Panc1 (cell line): ENCODE measurements at places on chromosomes 16 and 17. TPM values are rescaled to one million over a fixed set of nuclear protein-coding genes. Genes with fewer than 3 reads are reported as not detected.
A peak's percentile ranks its signal among the peaks of the same experiment; 100 is the strongest.

Gene CCDC78
- total RNA-seq, result 18.2 TPM

- DNase-seq, result no peak
- no peak overlapping the region for H3K4me3 ChIP-seq
- H3K27me3 ChIP-seq, result no peaks in the 10 kb centered on the region
- H3K36me3 ChIP-seq, result peaks cover 3% of the 10 kb centered on the region; the same call in 1 of the 2 replicates
- no peak overlapping the region for H3K27ac ChIP-seq
- no peaks in the 10 kb centered on the region for H3K4me1 ChIP-seq
These were observed 42.1 kb downstream of the USP31 start for GRCh38 chr16:23107117-23107516.

DNA sequence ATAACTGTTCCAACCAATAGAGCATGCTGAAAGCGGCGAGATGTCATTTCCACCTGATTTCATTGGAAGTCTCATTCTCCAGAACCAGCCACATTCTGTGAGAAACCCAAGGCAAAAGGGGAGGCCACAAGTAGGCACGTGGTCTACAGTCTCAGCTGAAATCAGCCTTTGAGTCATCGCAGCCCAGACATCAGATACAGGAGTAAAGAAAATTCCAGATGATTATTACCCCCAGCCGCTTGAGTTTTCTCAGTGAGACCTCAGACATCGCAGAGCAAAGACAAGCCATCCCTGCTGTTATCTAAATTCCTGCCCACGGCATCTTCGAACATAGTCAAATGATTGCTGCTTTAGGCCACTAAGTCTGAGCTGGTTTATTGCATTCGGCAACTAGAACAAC is 23.1 kb downstream of the STAT3 start:
- no peaks in the 10 kb centered on the region for H3K27me3 ChIP-seq
- no peaks in the 10 kb centered on the region for H3K36me3 ChIP-seq
- H3K4me3 ChIP-seq, result no peak overlapping the region
- H3K27ac ChIP-seq, result peak overlapping the region; percentile 13; the same call in 1 of the 2 replicates
- H3K4me1 ChIP-seq, result peaks cover 55% of the 10 kb centered on the region
- no peak for DNase-seq

GRCh38 chr17:65856865-65857264 is 295.4 kb upstream of the AXIN2 start:
- H3K27ac ChIP-seq, result no peak overlapping the region
- no peaks in the 10 kb centered on the region for H3K4me1 ChIP-seq
- H3K4me3 ChIP-seq, result no peak overlapping the region
- no peaks in the 10 kb centered on the region for H3K36me3 ChIP-seq
- no peaks in the 10 kb centered on the region for H3K27me3 ChIP-seq
- DNase-seq, result no peak

GRCh38 chr16:81567987-81568748 is 123.6 kb downstream of the CMIP start:
- H3K27ac ChIP-seq, result peak overlapping the region; percentile 86
- no peaks in the 10 kb centered on the region for H3K27me3 ChIP-seq
- no peak overlapping the region for H3K4me3 ChIP-seq

Gene CLEC10A
- not detected for total RNA-seq

DNA sequence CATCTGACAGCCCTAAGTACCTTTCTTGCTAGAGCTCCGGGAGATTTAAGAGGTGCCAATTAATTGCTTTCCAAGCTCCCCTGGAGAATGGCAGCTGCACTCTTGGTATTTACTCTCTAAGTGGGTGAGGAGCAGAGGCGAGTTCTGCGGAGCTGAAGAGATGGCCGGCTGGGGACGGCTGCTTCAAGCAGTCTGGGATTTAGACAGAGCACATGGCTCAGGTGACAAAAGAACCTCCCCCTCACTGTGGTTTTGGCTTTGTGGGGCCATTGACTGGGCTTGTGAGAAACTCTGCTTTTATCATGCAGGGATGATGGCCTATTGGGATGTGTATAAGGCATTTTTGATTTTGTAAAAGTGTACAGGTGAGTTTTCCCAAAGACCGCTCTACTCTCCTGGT is 239.3 kb upstream of the EEF2KMT start:
- no peak for DNase-seq
- H3K36me3 ChIP-seq, result no peaks in the 10 kb centered on the region
- no peaks in the 10 kb centered on the region for H3K4me1 ChIP-seq
- no peak overlapping the region for H3K4me3 ChIP-seq

GRCh38 chr17:16353317-16354174 is at the start of gene CENPV:
CENPV (minus strand) TSS chr17:16353469; CDS start chr17:16353436, 33 bp downstream.
- H3K4me1 ChIP-seq, result peaks cover 6% of the 10 kb centered on the region; the same call in 1 of the 2 replicates
- H3K4me3 ChIP-seq, result peak within 1 kb of the TSS; percentile 77
- H3K27me3 ChIP-seq, result no peaks in the 10 kb centered on the region

- no peak overlapping the region for H3K4me3 ChIP-seq
- no peaks in the 10 kb centered on the region for H3K27me3 ChIP-seq
- no peaks in the 10 kb centered on the region for H3K4me1 ChIP-seq
- no peaks in the 10 kb centered on the region for H3K36me3 ChIP-seq
- no peak for DNase-seq
These were observed 420.4 kb downstream of the WWOX start for GRCh38 chr16:78519896-78520295.

Gene DUSP14
- 23.1 TPM for total RNA-seq

Gene KCNAB3
- 3.5 TPM for total RNA-seq

GRCh38 chr16:66534376-66534799 is 15.5 kb downstream of the TK2 start:
- DNase-seq, result no peak
- H3K4me3 ChIP-seq, result no peak overlapping the region
- no peak overlapping the region for H3K27ac ChIP-seq
- H3K36me3 ChIP-seq, result no peaks in the 10 kb centered on the region
- H3K4me1 ChIP-seq, result no peaks in the 10 kb centered on the region

GRCh38 chr16:47284999-47285398 is 141.3 kb upstream of the NETO2 start:
- DNase-seq, result no peak
- no peaks in the 10 kb centered on the region for H3K36me3 ChIP-seq
- no peak overlapping the region for H3K27ac ChIP-seq
- no peaks in the 10 kb centered on the region for H3K4me1 ChIP-seq

GRCh38 chr17:82502207-82502606 is 17.3 kb upstream of the FOXK2 start:
- no peaks in the 10 kb centered on the region for H3K36me3 ChIP-seq
- H3K27ac ChIP-seq, result no peak overlapping the region
- no peak overlapping the region for H3K4me3 ChIP-seq
- DNase-seq, result no peak
- peaks cover 3% of the 10 kb centered on the region; the same call in 1 of the 2 replicates for H3K4me1 ChIP-seq

Gene SOX9
- total RNA-seq, result 79.5 TPM

Gene PRR11
- total RNA-seq, result 39.8 TPM

- H3K27ac ChIP-seq, result no peak overlapping the region
- no peak for DNase-seq
- no peaks in the 10 kb centered on the region for H3K4me1 ChIP-seq
These were observed 25.2 kb downstream of the C16orf78 start for GRCh38 chr16:49398761-49399160.

Gene TPSD1
- 0.26 TPM for total RNA-seq

DNA sequence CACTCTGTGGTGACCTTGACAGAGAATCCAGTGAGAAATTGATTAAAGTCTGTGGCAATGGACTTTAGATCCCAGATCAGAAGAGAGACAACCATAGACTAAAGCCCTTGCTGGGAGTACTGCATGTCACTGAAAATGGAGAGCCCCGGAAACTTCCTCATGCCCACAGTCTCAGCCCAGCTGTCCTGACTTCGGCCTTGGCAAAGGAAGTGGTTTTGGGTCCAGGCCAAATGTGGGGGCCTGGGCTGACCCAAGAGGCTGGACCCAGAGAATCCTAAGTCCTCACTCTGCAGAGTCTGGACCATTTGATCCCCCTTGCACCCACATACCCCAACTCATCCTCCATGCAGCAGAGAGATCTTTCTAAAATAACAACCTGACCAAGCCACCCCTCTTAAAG is 4.7 kb upstream of the BEAN1 start:
- H3K4me3 ChIP-seq, result no peak overlapping the region
- H3K27ac ChIP-seq, result no peak overlapping the region
- peaks cover 4% of the 10 kb centered on the region; the same call in 1 of the 2 replicates for H3K27me3 ChIP-seq
- DNase-seq, result no peak

GRCh38 chr16:66523861-66524354 is 26.0 kb downstream of the TK2 start:
- no peak for DNase-seq
- H3K4me1 ChIP-seq, result peaks cover 9% of the 10 kb centered on the region

GRCh38 chr16:8676737-8677375 is 2.4 kb downstream of the ABAT start:
- H3K27ac ChIP-seq, result no peak overlapping the region
- DNase-seq, result no peak
- no peaks in the 10 kb centered on the region for H3K4me1 ChIP-seq

GRCh38 chr17:74639704-74640151 is 16.2 kb upstream of the CD300E start:
- no peaks in the 10 kb centered on the region for H3K36me3 ChIP-seq
- peaks cover 23% of the 10 kb centered on the region for H3K27me3 ChIP-seq
- no peaks in the 10 kb centered on the region for H3K4me1 ChIP-seq
- H3K27ac ChIP-seq, result no peak overlapping the region

Gene TMEM204
- 0.13 TPM for total RNA-seq

DNA sequence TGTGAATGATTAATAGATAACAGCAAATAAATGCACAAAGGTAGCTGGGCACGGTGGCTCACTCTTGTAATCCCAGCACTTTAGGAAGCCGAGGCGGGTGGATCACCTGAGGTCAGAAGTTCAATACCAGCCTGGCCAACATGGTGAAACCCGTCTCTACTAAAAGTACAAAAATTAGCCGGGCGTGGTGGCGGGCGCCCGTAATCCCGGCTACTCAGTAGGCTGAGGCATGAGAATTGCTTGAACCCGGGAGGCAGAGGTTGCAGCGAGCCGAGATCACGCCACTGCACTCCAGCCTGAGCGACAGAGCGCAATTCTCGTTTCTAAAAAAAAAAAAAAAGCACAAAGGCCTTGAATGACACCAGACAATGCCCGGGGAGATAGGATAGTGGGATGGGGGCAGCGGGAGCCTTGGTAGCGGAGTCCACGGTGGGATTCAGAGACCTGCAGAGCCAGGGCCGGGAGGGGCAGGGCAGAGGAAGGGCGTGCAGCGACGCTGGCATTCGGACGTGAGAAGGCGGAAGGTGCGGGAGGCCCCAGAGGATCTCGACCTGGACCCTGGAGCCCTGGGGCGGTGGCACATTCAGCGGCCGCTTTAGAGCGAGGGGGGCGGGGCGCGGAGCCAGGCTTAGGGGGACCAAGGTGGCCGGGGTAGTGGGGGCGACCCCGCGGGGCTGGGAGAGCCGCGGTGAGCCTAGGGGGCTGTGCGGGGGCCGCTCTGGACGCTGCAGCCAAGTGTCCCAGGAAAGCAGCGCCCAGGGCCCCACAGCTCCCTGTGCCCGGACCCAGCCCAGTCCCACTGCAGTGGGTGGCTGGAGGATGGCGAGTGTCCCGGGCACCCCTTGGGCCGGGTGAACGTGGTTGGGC is 999 bp upstream of the FLYWCH2 start:
- H3K27me3 ChIP-seq, result no peaks in the 10 kb centered on the region
- H3K4me3 ChIP-seq, result peak overlapping the region; percentile 76
- DNase-seq, result no peak
- peak overlapping the region; percentile 84 for H3K27ac ChIP-seq
- H3K4me1 ChIP-seq, result peaks cover 3% of the 10 kb centered on the region; the same call in 1 of the 2 replicates

- no peak for DNase-seq
- no peak overlapping the region for H3K4me3 ChIP-seq
- H3K27ac ChIP-seq, result no peak overlapping the region
- H3K4me1 ChIP-seq, result no peaks in the 10 kb centered on the region; the same call in 1 of the 2 replicates
- no peaks in the 10 kb centered on the region for H3K27me3 ChIP-seq
- H3K36me3 ChIP-seq, result no peaks in the 10 kb centered on the region
These were observed 527 bp upstream of the CHAD start for GRCh38 chr17:50469208-50469605.

- H3K4me1 ChIP-seq, result no peaks in the 10 kb centered on the region
- H3K27ac ChIP-seq, result no peak overlapping the region
- H3K36me3 ChIP-seq, result no peaks in the 10 kb centered on the region
- no peaks in the 10 kb centered on the region for H3K27me3 ChIP-seq
These were observed 120.7 kb downstream of the CCDC182 start for GRCh38 chr17:57624386-57624785.

Gene HBA1
- 4.4 TPM for total RNA-seq

DNA sequence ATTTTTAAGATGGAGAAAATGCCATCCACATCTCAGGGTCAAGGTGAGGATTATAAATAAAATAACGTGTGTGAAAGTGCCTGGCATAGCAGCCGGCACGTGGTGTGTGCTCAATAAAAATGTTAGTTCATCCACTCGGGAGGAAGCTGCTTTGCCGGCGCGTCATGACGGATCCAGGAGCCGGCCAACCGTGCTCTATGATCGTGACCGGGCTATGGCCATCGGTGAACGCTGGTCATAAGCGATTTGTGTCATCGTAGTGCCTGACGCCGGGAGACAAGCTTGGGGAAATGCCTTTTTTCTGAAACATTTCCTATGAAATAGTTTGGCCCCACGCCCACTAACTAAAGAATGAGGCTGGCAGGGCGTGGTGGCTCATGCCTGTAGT is 74.0 kb downstream of the CMC2 start:
- peak overlapping the region; percentile 38 for H3K4me3 ChIP-seq
- H3K27ac ChIP-seq, result peak overlapping the region; percentile 29; the same call in 1 of the 2 replicates
- no peaks in the 10 kb centered on the region; the same call in 1 of the 2 replicates for H3K36me3 ChIP-seq
- no peak for DNase-seq
- H3K27me3 ChIP-seq, result no peaks in the 10 kb centered on the region

- no peaks in the 10 kb centered on the region for H3K36me3 ChIP-seq
- H3K4me3 ChIP-seq, result no peak overlapping the region
- DNase-seq, result no peak
- no peaks in the 10 kb centered on the region for H3K27me3 ChIP-seq
- no peak overlapping the region for H3K27ac ChIP-seq
- H3K4me1 ChIP-seq, result peaks cover 12% of the 10 kb centered on the region
These were observed 31.8 kb downstream of the SLC39A11 start for GRCh38 chr17:73060721-73061120.

GRCh38 chr17:30939051-30939689 is 17.4 kb downstream of the ADAP2 start:
- no peak for DNase-seq
- no peak overlapping the region for H3K4me3 ChIP-seq
- H3K36me3 ChIP-seq, result no peaks in the 10 kb centered on the region
- no peaks in the 10 kb centered on the region for H3K4me1 ChIP-seq
- H3K27ac ChIP-seq, result no peak overlapping the region

GRCh38 chr16:77171745-77172635 is 19.0 kb upstream of the MON1B start:
- no peak for DNase-seq
- no peaks in the 10 kb centered on the region for H3K27me3 ChIP-seq
- H3K27ac ChIP-seq, result no peak overlapping the region
- no peaks in the 10 kb centered on the region for H3K4me1 ChIP-seq
- H3K4me3 ChIP-seq, result no peak overlapping the region

DNA sequence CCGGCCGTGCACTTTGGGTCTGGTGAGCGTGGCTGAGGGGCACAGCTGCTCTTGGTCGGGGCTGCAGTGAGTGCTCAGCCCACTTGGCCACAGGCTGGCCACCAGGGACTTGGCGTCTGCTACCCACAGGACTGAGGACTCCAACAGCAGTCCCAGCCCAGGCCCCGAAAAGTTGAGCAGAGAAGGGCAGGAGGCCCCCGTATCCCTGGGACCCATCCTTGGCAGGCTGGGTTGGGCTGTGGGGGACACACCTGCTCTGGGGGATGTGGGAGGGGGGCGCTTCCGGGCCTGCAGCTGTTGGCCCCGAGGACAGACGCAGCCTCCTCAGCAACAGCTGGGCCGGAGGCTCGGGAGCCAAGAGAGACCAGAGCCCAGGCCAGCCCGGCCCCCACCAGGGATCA is 19.4 kb upstream of the SSTR5 start:
- peaks cover 10% of the 10 kb centered on the region; the same call in 1 of the 2 replicates for H3K4me1 ChIP-seq
- H3K27me3 ChIP-seq, result no peaks in the 10 kb centered on the region
- no peaks in the 10 kb centered on the region for H3K36me3 ChIP-seq
- no peak for DNase-seq
- H3K4me3 ChIP-seq, result no peak overlapping the region
- H3K27ac ChIP-seq, result no peak overlapping the region
